ENCODE measurements at places on chromosomes 1 and 21.

DNA sequence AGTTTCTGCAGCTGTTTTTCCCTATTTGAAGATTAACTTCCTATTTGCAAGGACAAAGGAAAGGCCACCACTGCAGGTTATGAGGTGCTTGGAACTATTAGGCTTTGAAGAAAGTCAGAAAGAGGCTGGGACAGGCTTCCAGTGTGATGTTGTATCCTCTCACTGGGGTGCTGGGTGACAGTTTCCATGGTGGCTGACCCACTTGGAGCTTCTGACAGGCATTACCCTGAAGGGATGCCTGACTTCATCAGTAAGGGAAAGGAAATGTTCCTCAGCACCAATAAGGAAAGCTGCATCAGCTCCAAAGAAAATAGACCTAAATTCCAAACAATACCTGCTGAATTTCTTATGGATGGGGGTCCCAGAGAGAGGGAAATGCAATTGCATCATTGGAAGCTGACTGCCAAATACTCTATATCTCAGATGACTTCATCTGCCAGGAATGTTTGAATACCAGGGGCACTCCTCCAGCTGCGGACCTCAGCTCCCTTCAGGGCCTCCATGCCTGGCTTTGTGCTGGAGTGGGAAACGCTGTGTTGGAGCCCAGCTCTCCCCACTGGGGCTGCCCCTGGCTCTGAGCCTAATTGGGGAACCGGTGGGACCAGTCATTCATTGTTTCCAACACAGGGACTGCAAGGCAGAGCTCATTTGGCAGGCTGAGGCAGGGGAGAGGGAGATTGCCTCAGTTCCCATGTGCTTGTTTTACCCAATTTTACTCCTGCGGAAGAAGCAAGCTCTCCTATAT is 76.6 kb downstream of the RGL1 start:
- DNase-seq, result no peak

GRCh38 chr21:33026443-33026858 is 716 bp downstream of the OLIG2 start:
- no peak for DNase-seq

- DNase-seq, result no peak
These were observed 192.1 kb downstream of the SETD4 start for GRCh38 chr21:35868005-35868868.

DNA sequence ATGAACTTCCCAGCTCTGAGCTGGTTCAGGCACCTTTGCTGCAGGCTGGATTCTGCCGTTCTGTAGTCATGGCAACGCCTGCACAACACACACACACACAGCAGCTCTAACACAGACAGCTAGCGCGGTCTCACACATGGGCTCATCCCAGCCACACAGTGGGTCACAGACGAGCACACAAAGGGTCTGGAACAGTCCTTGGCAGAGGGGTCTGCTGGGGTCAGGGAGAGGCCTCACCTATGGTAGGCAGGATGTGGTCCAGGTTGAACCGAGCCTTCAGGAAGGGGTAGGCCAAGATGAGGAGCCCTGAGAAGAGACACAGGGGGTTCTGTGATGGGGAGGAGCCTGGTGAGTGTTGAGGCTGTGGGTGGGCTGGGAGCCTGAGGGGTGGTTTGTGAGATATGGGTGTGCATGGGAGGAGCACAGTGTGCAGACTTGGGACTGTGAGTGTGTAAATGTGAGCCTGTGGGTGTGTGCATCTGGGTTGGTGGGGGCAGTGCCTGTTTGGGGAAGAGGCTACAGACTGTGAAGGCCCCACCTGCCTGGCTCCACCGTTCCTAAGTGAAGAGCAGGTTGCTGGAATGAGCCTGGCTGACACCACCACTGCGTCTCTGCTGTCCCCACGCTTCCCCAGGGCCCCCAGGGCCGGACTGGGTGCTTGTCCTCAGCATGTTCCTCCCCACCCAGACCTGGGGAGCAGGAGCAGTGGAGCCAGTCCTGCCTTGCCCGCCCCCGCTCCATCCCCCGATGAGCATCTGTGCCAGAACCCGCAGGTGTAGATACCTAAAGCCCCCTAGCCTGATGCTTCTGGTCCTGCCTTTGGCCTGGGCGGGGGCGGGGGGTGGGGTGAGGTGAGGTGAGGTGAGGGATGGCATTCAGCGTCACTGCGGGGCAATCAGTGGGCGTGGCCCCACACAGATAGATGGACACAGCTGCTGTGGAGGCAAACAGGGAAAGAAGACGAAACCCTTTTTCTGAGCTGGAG is 1.5 kb downstream of the KNCN start:
- DNase-seq, result no peak

DNA sequence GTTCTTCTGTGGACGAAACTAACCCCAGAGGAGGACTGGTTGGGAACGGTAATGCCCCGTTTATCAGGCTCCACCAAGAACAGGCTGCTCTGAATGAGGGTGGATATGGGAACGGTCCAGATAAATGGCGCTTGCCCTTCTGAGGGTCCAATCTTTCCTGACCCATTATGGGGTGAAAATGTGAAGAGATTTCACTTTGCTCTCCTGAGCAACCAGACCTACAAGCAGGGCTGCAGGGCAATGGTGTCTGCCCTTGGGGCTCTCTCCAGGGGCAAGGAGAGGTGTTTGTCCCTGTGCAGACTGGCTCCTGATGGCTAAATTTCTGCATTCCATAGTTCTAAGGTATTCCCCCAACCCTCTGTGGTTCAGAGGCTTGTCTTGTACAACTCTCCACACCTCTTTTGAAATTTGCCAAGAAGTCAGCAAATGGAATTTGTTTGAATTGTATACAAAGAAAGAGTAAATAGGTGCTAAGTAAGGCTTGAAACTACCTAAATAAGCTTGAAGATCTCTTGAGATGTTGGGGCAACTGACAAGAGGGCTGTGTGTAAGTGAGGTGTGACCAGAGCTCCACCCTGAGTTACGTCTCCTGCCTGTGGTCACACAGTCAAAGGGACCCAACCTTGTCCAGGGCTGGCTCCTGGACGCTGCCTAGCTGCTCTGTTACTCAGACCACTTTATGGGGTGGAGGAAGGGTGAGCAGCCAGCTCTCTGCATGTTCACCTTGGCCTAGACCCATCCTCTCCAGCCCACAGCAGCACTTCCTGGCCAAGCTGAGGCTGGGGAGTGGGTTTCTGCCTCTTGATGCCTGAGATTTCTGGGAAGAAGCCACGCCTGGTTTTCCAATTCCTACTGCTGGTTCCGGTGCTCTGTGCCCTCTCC is 24.8 kb downstream of the SLC2A1 start:
- no peak for DNase-seq

DNA sequence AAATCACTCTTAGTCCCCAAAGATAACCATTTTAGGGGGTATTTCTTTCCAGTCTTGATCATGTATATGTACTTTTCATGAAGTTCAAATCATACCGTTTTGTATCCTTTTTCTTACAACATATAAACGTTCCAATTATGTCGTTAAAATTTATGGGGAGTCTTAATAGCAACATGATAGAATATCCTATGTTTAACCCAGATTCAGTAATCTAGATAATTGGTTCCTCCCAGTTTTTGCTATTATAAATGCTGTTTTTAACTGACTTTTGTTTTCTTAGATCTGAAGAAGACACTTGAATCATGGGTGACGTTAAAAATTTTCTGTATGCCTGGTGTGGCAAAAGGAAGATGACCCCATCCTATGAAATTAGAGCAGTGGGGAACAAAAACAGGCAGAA is 3.1 kb downstream of the DHX9 start:
- DNase-seq, result no peak

DNA sequence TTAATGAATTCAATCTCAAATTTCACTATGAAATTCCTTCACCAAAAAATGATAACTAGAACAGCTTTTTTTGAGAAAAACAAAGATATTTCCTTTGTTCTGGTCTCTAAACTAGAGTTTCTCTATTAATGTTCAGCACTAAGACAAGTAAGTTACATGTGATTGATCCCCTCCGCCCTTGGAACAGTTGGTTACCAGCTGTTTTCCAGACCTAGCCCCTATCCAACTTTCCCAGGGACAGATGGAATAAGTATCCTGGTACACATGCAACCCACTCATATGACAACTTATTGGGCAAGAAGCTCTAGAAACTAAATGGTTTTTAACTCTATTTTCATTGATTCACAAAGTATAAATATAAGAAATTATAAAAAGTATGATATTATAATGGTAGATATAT is 140.4 kb downstream of the COP1 start:
- DNase-seq, result no peak

- DNase-seq, result no peak
These were observed 282.3 kb downstream of the USH2A start for GRCh38 chr1:216140730-216141524.

- no peak for DNase-seq
These were observed 111.8 kb upstream of the JUN start for GRCh38 chr1:58895559-58896145.

DNA sequence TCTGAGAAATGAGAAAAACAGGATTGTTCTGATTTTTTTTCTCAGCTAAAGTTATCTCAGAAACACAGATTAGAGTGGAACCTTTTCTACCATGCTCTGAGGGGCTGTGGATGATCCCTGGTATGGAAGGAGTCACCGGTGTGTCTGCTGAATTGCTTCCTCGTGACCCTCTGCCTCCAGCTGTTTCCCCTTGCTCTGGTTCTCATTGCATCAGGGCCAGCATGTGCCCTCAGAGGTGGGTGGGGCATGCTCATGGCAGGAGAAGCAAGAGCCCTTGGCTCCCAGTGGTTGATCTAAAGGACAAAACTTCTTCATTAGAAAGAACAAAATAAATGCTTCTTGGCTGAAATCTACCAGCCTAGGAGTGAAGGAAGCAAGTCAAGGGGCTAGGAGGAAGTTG is 183.2 kb upstream of the HMCN1 start:
- no peak for DNase-seq

GRCh38 chr21:33884376-33885171 is 31.0 kb downstream of the ATP5PO start:
- no peak for DNase-seq

DNA sequence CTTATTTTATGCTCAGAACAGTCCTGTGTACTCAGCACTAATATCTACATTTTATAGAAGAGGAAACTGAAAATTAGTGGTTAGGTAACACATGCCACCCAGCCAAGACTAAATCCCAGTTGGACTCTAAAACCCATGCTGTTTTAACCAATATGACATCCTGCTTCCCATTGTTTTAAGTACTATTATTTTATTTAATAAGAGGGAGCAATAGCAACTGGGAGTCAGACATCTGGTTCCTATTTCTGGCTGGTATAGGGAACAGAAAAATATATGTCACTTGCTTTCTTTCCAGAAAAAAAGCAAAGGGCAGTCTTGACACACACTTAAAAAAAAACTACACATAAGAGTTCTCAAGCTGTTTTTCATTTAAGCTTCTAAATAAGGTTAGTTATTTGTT is 11.9 kb downstream of the KLHL12 start:
- no peak for DNase-seq

DNA sequence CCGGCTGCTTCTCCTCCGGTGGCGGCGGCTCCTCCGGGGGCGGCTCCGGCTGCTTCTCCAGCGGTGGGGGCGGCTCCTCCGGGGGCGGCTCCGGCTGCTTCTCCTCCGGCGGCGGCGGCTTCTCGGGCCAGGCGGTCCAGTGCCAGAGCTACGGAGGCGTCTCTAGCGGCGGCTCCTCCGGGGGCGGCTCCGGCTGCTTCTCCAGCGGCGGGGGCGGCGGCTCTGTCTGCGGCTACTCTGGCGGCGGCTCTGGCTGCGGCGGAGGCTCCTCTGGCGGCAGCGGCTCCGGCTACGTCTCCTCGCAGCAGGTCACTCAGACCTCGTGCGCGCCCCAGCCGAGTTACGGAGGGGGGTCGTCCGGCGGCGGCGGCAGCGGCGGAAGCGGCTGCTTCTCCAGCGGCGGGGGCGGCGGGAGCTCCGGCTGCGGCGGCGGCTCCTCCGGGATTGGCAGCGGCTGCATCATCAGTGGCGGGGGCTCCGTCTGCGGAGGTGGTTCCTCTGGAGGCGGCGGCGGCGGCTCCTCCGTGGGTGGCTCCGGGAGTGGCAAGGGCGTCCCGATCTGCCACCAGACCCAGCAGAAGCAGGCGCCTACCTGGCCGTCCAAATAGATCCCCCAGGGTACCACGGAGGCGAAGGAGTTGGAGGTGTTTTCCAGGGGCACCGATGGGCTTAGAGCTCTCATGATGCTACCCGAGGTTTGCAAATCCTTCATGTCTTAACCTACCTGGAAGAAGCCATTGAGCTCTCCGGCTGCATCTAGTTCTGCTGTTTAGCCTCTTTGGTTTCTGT is 2.0 kb downstream of the LORICRIN start:
- no peak for DNase-seq

GRCh38 chr1:23533246-23534023 is 2.4 kb upstream of the E2F2 start:
- no peak for DNase-seq

GRCh38 chr1:17581389-17582123 is 42.1 kb downstream of the ARHGEF10L start:
- DNase-seq, result no peak

GRCh38 chr1:245290836-245291235 is 136.1 kb downstream of the KIF26B start:
- DNase-seq, result no peak

DNA sequence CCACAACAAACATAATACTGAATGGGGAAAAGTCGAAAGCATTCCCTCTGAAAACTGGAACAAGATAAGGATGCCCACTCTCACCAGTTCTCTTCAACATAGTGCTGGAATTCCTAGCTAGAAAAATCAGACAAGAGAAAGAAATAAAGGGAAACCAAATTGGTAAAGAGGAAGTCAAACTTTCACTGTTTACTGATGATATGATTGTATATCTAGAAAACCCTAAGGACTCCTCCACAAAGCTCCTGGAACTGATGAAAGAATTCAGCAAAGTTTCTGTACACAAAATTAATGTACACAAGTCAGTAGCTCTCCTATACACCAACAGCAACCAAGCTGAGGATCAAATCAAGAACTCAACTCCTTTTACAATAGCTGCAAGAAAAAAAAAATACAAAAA is 6.9 kb upstream of the F13B start:
- DNase-seq, result no peak

GRCh38 chr1:116345843-116346242 is 27.2 kb upstream of the ATP1A1 start:
- DNase-seq, result no peak

GRCh38 chr1:205751036-205751651 is 1.2 kb upstream of the NUCKS1 start:
- no peak for DNase-seq

DNA sequence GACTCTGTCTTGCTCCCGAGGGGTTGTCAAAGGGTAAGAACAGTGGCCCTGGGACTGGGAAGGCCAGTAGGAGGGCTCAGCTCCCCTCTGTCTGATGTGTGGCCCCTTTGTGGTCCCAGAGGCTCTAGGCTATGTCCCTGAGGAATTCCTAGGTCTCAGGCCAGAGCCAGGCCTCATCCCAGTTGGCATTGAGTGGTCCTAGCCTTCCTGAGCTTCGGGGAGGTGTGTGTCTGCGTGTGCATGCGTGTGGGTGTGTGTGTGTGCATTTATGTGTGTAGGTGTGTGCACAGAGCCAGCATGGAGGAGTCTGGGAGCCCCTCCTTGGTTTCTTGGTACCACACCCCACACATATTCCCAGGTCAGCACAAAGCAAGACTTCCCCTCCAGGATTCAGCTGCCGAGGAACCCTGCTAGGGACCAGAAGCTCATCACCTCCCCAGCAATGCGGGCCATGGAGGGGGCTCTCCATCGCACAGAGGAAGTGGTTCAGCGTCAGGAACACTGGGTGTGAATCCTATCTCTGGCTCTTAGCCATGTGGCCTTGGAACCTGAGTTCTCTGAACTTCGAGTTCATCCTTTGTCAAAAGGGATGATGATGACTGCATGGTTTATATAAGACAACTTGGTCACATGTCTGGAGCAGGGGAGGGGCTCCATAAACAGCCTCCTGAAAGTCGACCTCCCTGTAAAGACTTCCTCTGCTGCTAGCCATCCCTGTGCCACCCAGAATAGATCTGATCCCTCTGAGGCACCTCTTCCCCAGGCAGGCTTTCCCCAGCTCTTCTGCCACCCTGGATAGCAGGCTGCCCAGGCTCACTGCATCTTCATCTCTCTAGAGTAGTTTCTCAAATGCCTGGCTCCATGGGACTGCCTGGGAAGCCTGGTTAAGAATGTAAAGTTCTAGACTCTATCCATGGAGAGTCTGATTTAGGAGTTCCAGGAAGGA is 8.3 kb upstream of the EPS8L3 start:
- no peak for DNase-seq

All from cortex of kidney (tissue), 1 donor.